ENCODE measurements at places on chromosomes 7 and 10.

- no peak for DNase-seq
These were observed 115.7 kb downstream of the MAD1L1 start for GRCh38 chr7:2116989-2117591.

DNA sequence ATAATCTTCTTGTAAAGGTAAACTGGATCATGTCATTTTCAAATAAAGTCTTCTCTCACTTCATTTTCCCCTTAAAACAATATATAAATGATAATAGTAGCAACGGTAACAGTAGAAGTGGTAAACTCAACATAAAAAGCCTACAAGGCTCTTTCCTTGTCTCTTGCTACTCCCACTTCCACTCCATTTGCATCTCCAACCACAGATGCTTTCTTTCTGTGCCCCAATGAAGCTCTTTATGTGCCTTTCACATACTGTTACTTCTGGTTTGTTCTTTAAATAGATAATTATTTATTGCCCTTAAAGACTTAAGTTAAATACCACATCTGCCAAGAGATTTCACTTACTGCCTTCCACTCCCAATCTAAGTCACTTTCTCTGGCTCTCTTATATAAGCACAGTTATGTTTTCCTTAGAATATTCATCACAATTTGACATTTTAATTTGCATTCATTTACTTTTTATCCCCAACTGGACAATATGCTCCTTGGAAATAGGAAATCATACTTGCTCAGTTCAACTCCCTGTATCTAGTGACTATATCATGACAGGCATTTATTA is 149.9 kb downstream of the CRPPA start:
- DNase-seq: no peak

- no peak for DNase-seq
These were observed 227.7 kb downstream of the CUX1 start for GRCh38 chr7:102044984-102045673.

DNA sequence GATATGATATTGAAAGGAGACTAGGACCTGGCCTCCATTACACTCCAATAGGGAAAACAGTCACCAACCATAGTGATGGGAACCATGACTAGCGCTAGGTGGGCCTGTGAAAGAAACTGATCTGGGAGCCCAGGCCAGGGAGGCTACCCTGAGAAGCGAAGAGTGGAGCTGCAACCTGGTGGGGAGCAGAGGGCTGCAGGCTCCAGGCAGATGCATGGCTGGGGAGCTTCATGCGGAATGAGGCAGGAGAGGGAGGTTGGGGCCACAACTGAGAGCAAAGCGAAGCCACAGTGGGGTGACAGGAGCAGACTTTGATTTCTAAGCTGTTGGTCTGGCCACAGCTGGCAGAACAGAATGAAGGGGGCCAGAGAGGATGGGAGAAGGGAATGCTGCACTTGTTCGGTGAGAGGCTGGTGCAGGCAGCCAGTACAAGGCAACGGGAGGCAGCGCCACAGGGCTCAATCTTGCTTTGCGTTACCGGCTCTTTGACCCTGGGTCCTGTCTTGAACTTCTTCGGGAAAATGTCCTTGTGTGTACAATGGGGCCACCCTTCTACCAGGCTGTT is 88.4 kb downstream of the TACC2 start:
- no peak for DNase-seq

- DNase-seq: no peak
These were observed 167.8 kb upstream of the AUTS2 start for GRCh38 chr7:69430384-69431021.

- DNase-seq: no peak
These were observed at the start of gene C10orf53 for GRCh38 chr10:49679480-49679893. Gene C10orf53 (plus strand): TSS chr10:49679651. CDS start chr10:49679698, 47 bp downstream.

DNA sequence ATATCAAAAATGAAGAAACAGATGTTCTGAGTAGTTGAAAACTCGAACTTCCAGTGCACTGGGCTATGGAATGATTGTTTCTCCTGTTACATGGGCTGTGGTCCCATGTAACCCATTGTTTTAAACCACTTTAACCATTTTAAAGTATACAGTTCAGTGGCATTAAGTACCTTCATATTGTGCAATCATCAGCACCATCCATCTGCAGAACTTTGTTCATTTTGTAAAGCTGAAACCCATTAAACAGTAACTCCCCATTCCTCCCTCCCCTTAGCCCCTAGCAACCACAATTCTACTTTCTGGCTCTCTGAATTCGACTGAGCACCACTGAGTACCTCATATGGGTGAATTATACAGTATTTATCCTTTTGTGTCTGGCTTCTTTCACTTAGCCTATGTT is 217.4 kb downstream of the LRMDA start:
- DNase-seq: no peak

DNA sequence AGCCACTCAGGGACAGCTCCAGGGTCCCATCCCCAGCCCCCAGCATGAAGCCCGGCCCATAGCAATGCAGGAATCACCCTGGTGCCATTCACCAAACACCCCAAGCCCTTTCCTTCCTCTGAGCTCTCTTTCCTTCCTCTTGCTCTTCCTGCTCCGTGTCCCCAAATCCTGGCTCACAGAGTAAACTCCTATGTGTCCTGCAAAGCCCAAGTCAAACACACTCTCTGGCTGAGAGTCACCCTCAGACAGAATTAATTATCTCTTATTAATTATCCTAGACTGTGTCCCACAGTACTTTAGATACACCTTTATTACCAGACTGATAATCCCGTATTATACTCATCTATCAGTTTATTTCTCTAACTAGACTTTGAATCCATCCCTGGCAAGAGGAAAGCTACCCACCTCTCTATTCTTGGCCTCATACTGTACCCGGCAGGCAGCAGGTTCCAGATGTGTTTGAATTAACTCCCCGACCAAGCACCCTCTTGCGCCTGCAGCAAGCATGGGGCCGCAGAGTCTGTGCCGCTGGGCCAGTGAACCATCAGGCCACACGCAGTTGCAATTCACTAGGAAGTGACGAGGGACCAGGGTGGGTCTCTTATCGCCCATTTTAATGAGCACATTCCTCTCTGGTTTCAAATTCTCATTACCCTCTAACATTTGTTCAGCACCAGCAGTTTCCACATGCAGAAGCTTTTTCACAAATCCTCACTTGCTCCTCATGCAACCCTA is 86.7 kb downstream of the PRKAG2 start:
- no peak for DNase-seq

GRCh38 chr10:83636826-83637225 is 502.5 kb upstream of the GHITM start:
- no peak for DNase-seq

- DNase-seq: no peak
These were observed 265.1 kb downstream of the LRMDA start for GRCh38 chr10:75696536-75696935.

GRCh38 chr7:84490661-84491060 is 296.1 kb upstream of the SEMA3A start:
- DNase-seq: no peak

- DNase-seq: no peak
These were observed 125.3 kb downstream of the DYNC1I1 start for GRCh38 chr7:95897557-95898251.

DNA sequence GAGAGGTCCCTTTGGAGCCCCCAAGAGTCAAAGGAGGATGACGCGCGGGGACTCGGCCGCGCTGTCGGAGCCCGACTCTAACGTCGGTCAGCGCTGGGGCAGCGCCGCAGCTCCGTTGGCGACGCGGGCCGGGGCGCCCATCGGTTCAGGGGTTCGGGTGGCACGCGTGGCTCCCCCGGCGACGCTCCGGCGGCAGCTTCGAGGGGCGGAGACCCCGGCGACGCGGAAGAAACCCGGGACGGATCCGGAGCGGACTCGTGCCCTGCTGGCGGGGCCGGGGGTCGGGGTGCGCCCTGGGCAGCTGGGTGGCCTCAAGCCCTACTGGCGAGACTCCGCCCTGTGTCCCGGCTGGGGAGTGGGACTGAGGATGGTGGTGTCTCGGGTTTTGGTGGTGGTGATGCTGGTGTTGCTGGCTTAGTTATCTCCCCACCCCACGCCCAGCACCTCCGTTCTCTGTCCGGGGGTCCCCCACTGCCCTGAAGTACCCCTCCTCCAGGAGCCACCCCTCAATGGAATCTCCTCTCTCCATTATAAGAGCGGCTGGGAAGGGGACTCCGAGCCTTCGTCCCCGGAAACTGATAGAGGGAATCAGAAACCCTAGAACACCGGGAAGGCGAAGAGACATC is at the start of gene NAT16:
Gene NAT16, minus strand, starts transcription at position 164 of the 626 bp plus-strand sequence. CDS start 5,486 bp downstream, outside the sequence.
- DNase-seq: no peak

GRCh38 chr7:3899559-3899991 is 598.5 kb downstream of the SDK1 start:
- no peak for DNase-seq

- DNase-seq: no peak
These were observed 72.2 kb upstream of the ZNF479 start for GRCh38 chr7:57204411-57204811.

GRCh38 chr7:129298268-129298893 is 73.6 kb downstream of the AHCYL2 start:
- peak; percentile 13 for DNase-seq

DNA sequence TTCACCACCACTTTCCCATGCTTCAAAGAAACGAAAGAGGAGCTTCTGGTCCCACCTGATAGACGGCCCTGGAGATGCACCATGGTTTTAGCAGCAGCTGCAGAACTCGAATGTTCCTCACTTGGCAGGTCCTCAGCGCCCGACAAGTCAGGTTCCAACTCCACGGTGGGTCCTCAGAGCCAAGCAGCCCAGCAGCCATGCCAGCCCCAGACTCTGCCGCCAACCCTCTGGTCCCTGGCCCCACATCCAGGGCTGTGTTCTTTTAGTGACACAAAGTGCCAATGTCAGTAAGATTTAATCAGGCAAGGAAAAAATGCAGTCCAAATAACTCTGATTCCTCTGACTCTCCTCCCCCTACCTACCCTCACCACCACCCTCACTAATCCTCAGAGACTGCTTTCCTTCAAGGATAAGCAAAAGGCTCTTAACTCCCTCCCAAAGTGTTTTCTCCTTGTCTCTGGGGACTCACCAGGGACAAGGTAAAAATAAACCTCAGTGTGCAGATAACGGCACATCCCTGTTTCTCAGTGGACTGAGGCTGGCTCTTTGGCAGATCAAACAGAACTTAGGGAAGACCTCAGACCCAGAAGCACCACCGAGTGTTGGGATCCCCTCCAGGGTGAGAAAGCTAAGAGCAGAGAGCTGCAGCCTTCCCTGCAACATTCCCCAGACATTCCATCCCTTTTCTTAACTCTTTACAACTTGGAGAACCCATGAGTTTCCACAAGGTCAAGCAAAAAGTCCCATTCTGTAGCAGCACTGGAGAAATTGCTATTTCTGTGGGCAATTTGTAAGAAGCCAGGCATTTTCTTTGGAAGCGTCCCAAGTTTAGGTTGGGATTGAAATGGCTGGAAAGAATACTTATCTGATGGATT is 358.9 kb downstream of the FRMD4A start:
- DNase-seq: no peak
